ENCODE measurements at places on chromosomes 2 and 18. TPM values are rescaled to one million over a fixed set of nuclear protein-coding genes. Genes with fewer than 3 reads are reported as not detected.

Gene CRYBA2
- total RNA-seq: not detected

Gene MDH1B
- 0.29 TPM for total RNA-seq

Gene DOK6
- 0.03 TPM for total RNA-seq

Gene KIF5C
- 5.5 TPM for total RNA-seq

Gene CHPF
- 38.3 TPM for total RNA-seq

Gene NMUR1
- not detected for total RNA-seq

Gene TLK1
- 78.3 TPM for total RNA-seq

Gene PARD6G
- total RNA-seq: 0.61 TPM

Gene GPR45
- total RNA-seq: not detected

Gene PFN4
- total RNA-seq: not detected

Gene DCC
- not detected for total RNA-seq

Gene NCKAP5
- not detected for total RNA-seq

Gene HOXD11
- total RNA-seq: not detected

Gene MEIS1
- 0.46 TPM for total RNA-seq

Gene CMPK2
- 2.5 TPM for total RNA-seq

Gene COBLL1
- total RNA-seq: 2.3 TPM

Gene RALBP1
- total RNA-seq: 32.6 TPM

Gene SEPTIN10
- total RNA-seq: 1.1 TPM

All from activated T-cell treated with anti-CD3 and anti-CD28 coated beads, Interleukin-2, amount 50 U/mL, for 4 hours (primary cell).